GM12891 (cell line): ENCODE measurements at places on chromosomes 6 and 20.

DNA sequence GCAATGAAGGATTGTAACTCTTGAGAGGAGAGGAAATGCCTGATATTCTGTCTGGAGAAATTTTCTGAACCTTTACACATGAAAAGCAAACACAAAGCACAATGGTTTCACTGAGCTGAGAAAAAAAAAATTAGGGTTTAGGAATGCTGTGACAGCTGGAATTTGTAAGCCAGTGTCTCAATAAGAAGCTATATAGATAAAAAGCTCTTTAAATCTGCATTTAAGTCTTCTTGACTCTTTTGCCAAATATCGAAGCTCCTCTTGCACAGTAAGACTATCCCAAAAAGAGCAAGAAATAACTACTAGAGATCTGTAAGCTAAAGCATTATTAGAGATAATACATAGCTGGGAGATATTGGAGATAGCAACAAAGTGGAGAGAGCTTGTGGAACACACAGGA is 1334.0 kb upstream of the CITED2 start:
- no peak for DNase-seq

GRCh38 chr6:21019614-21020013 is 485.4 kb downstream of the CDKAL1 start:
- no peak for DNase-seq

DNA sequence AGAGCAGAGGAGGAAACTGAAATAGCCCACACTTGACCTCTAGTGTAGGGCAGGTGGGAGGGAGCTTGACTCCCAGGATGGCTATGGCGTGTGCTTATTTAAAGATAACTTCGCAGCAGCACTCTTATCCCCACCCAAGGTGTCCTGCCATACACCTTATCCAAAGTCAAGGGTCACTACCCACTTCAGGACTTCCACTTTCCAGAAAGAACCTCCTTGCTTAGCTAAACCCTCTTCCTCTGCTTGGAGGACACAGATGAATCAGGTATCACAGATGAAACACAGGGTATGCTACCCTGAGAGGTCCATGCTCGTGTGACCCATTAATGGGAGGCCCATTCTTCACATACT is 2.3 kb downstream of the RIN2 start:
- DNase-seq, result no peak

DNA sequence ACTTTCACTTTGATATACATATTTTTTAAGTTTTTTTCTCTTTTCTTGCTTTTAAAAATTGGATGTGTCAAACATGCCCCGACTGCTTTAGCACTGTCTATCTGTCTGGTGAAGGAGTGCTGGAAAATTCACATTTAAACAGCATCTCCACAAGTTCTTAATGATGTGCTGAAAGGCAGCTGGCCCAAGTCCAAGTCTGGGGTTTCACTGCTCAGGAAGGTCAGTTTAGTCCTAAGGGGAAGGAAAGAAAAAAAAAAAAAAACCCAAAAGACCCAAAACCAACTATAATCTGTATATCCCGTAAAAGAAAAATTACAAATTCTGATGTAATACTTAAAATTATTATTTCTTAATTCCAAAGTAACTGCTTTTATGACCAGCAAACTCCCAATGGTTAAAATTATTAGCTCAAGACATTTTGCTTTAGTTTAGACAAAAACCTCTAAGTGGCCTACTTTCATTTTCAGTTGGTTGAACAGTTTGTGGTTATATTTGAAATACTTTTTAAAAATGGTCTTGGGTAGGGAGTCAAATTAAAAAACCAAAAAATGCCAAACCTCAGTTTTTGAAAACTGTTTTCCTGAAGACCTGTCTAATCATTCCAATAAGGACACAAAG is 79.5 kb upstream of the PREP start:
- no peak for DNase-seq

DNA sequence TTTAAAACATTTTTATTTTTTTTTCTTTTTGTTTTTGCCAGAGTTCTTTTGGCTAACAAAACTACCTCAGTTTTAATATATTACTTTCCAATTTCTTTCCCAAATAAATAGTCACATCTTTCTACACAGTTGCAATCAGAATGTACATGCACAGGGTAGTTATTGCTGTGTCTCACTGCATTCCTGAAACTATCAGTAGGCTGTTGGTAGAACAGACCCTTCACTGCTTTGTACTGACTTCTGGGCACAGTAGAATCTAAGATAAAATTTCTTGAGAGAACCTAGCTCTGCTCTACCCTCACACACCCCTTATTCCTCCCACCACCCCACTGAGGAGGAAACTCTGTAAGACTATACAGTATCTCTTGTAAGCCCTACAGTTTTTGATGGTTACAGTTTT is 19.9 kb downstream of the TPX2 start:
- DNase-seq, result no peak

GRCh38 chr6:20266851-20267608 is 54.8 kb upstream of the MBOAT1 start:
- DNase-seq, result peak; percentile 17

DNA sequence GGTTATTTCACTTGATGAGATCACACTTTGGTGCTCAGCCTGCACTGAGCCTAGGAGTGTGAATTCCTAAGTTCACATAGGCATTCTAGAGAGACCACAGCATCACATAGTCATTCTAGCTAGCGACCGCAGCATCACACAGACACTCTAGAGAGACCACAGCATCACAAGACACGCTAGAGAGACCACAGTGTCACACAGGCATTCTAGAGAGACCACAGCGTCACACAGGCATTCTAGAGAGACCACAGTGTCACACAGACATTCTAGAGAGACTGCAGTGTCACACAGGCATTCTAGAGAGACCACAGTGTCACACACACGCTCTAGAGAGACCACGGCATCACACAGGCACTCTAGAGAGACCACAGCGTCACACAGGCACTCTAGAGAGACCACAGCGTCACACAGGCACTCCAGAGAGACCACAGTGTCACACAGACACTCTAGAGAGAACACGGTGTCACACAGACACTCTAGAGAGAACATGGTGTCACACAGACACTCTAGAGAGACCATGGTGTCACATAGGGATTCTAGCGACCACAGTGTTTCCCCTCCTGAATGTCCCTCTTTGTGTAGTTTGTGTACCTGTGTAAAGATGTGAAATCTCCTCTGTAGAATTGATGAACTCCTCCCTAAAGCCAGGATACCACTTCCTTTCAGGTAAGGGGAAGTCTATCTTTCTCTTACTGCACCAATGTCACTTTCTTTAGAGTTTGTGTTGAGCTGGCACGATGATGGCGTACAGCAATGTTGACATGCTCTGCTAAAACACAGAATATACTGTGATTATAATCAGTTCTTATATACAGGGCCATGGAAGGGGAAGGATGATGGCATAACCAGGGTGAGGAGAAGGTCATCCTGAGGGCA is 169.4 kb downstream of the ZDHHC14 start:
- no peak for DNase-seq

DNA sequence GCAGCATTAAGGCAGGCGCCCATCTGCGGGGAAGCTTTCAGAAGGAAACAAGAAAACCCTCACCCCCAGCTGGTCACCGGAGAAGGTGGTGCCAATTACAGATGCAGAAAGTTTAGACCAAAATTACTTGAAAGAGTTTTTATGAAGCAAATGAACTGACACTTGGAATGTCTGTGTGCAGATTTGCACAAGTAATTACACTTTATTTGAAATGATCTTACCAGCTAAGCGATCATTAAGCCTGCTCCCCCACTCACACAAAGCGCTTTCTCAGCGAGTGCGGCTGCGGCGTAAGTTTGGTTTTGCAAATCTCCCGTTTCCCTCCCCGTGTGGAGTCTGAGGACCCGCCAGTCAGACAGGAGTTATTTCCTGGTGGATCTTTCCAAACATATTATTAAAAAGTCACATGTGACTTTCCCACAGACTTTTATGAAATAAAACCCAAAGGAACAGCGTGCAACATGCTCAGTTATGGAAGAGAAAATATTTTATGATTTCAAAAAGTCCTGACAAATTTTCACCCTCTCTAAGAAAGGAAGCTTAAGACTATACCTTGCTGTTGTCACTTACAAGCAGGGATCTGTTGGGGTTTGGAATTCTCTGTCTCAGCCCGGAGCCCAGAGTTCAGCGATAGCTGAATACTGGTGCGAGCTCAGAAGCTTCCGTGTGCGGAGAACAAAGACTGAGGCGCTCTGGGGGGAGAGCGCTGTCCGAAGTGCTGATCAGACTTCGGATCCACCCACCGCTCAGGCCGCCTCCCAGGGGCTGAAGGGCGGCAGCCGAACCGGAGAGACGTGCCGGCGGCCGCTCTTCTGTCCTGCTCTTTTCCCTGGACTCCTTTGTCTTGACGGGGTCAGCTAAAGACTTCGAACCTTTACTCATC is 2.7 kb upstream of the MYT1 start:
- peak; percentile 61 for DNase-seq

- DNase-seq, result no peak
Measured at GRCh38 chr20:17735206-17735804, 35.5 kb downstream of the BANF2 start.

DNA sequence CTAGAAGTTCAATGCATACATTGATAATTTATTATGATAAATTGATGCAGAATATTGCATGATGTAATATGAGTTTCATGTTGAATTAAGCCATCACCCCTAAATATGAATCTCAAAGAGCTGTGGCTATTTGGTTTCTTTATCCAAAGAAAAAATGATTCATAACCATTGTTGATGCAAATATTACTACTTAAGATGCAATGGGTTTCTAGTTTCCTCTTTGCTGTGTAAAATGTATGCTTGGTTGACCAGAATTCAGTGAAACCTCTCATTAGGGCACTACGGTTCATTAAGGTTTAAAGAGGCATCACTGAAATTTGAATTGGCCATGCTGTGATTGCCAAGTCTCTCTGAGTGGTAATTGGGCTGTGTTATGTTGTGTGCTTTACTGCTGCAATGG is 492.5 kb upstream of the FLRT3 start:
- DNase-seq, result no peak

GRCh38 chr6:42133926-42134325 is 8.5 kb downstream of the C6orf132 start:
- DNase-seq, result no peak

GRCh38 chr6:131989036-131989435 is 37.9 kb upstream of the CCN2 start:
- no peak for DNase-seq
